ENCODE measurements at places on chromosomes 1 and 21. TPM values are rescaled to one million over a fixed set of nuclear protein-coding genes. Genes with fewer than 3 reads are reported as not detected.

GRCh38 chr1:32859915-32860314 is 10.8 kb downstream of the FNDC5 start:
- H3K36me3 ChIP-seq, result peaks cover 41% of the 10 kb centered on the region
- H3K4me3 ChIP-seq, result no peak overlapping the region
- no peaks in the 10 kb centered on the region for H3K27me3 ChIP-seq
- H3K4me1 ChIP-seq, result no peaks in the 10 kb centered on the region

Gene ALX3
- not detected for total RNA-seq

DNA sequence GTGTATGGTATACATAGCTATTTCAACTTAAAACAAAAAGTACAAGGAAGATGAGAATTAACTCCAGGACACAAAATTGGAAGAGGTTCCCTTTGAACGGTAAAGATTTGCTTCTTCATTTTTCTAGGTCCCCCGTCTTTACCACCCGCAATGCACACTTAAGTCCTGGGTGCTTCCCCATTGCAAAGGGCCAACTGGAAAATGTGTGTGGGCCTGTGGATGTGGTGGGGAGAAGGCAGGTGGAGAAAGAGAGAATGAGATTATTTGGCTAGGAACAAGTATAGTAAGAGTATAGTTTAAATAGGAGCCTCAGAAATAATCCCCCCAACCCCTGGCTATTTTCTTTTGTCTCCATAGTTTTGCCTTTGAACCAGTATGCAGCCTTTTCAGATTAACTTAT is 115.4 kb downstream of the HLX start:
- no peaks in the 10 kb centered on the region for H3K4me1 ChIP-seq
- no peaks in the 10 kb centered on the region for H3K36me3 ChIP-seq
- H3K27ac ChIP-seq, result no peak overlapping the region
- H3K27me3 ChIP-seq, result no peaks in the 10 kb centered on the region
- no peak overlapping the region for H3K4me3 ChIP-seq
- no peak for DNase-seq

Gene L1TD1
- not detected for total RNA-seq

GRCh38 chr1:208681878-208682663 is 437.9 kb upstream of the PLXNA2 start:
- no peaks in the 10 kb centered on the region for H3K4me1 ChIP-seq
- no peaks in the 10 kb centered on the region for H3K27me3 ChIP-seq
- no peak overlapping the region for H3K27ac ChIP-seq
- H3K36me3 ChIP-seq, result no peaks in the 10 kb centered on the region

- no peak overlapping the region for H3K27ac ChIP-seq
- no peaks in the 10 kb centered on the region for H3K36me3 ChIP-seq
- H3K4me3 ChIP-seq, result no peak overlapping the region
- no peaks in the 10 kb centered on the region for H3K27me3 ChIP-seq
- H3K4me1 ChIP-seq, result no peaks in the 10 kb centered on the region
- no peak for DNase-seq
Measured at GRCh38 chr1:30888391-30888790, 20.2 kb downstream of the SDC3 start.

Gene AMY2B
- total RNA-seq, result 37.2 TPM

Gene TSPAN1
- not detected for total RNA-seq

Gene PTGER3
- 4.3 TPM for total RNA-seq

DNA sequence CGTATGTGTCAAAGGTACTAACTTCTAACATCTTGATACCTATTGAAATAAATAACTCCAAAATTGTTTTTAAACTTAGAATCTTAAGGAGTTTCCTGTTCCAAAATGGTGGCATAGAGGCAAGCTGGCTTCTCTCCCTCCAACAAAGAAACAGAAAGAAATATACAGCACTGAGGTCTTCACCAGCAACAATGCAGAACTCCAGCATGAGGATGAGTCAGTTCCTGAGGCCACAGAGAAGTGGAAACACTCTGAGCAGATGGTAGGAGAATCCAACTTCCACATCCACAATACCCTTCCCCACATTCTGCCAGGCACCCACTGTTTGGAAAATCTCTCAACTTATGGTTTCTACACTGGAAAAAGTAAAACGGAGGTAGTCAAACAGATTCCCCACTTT is 12.2 kb upstream of the PPIH start:
- H3K36me3 ChIP-seq, result no peaks in the 10 kb centered on the region
- no peaks in the 10 kb centered on the region for H3K4me1 ChIP-seq
- H3K27ac ChIP-seq, result no peak overlapping the region

DNA sequence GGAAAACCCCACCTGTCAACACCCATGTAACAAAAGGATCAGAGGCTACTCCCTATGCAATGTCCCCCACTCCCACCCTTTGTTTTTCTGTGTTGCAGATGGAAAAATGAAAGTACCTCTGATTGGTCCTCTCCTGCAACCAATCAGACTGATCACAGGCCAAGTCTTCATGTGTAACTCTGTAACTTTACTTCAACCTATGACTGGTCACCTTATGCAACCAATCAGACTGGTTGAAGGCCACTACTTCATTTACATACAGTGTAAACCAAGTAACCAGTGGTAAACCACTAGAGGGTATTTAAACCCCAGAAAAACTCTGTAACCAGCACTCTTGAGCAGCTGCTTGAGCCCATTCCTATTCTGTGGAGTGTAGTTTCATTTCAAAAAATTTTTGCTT is 266.3 kb upstream of the OLFM3 start:
- no peaks in the 10 kb centered on the region for H3K36me3 ChIP-seq
- no peaks in the 10 kb centered on the region for H3K4me1 ChIP-seq
- DNase-seq, result no peak
- no peak overlapping the region for H3K27ac ChIP-seq

GRCh38 chr1:199221371-199222150 is 582.7 kb downstream of the PTPRC start:
- peaks cover 3% of the 10 kb centered on the region for H3K27me3 ChIP-seq
- no peak for DNase-seq
- peaks cover 6% of the 10 kb centered on the region for H3K4me1 ChIP-seq
- H3K27ac ChIP-seq, result no peak overlapping the region

Gene OR2T2
- total RNA-seq, result not detected

DNA sequence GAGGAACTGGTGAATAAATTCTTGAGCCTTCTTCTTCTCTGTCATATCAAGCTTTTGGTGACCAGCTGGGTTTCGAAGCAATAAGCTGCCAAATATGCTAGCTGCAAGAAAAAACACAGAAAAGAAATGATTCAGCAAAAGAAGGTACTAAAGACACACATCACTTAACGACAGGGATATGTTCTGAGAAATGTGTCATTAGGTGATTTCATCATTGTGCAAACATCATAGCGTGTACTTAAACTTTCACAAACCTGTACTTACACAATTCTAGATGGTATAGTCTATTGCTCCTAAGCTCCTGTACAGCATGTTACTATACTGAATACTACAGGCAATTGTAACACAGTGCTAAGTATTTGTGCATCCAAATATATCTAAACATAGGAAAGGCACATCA is 2.9 kb upstream of the MTF1 start:
- no peak overlapping the region for H3K27ac ChIP-seq
- H3K4me3 ChIP-seq, result no peak overlapping the region
- DNase-seq, result no peak

- peaks cover 4% of the 10 kb centered on the region for H3K4me1 ChIP-seq
- H3K27me3 ChIP-seq, result peaks cover under 1% of the 10 kb centered on the region
- H3K4me3 ChIP-seq, result no peak overlapping the region
- DNase-seq, result no peak
- H3K27ac ChIP-seq, result no peak overlapping the region
Measured at GRCh38 chr1:214514032-214514818, 37.2 kb downstream of the PTPN14 start.

Gene GUCA2B
- not detected for total RNA-seq

GRCh38 chr21:28674763-28675162 is 317.9 kb downstream of the LTN1 start:
- H3K4me3 ChIP-seq, result no peak overlapping the region
- H3K27ac ChIP-seq, result no peak overlapping the region
- H3K4me1 ChIP-seq, result no peaks in the 10 kb centered on the region
- H3K27me3 ChIP-seq, result no peaks in the 10 kb centered on the region
- DNase-seq, result no peak

DNA sequence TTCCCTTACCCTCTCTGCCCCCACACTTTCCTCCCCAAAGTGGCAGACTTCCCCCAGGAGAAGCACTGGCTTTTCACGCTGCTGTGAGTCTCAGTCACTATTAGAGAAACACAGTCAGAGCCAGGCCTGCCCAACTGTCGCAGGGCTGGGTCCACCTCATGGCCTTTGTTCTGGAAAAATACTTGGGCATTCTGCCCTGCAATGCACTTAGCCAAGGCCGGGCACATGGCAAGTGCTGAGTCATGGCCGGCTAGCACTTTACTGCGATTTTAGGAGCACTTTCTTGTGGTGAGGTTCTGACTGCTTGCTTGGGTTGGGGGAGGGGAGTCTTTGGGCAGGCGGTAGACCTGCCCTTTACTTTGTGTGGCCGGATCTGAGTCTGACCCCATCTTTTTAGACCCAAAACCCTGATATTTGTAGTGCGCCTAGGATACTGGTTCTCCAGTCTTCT is 7.7 kb downstream of the EPHX1 start:
- H3K4me3 ChIP-seq, result no peak overlapping the region
- H3K27me3 ChIP-seq, result no peaks in the 10 kb centered on the region
- H3K36me3 ChIP-seq, result no peaks in the 10 kb centered on the region

DNA sequence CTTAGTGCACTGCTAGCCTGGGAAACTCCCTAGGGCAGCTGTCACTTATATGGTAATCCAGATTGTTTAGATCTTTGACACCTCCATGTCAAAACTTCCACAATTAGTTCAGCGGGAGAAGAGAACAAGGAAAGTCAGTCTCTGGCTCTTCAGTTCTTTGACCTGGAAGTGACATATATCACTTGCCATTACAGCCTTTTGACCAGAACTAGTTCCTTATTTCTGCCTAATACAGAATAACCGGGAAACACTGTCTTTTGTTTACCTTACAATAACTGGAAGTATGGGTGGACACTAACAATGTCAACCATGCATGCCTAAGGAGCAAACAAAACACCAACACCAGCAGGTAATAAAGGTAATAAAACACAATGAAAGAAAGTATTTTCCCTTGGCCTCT is 68.3 kb downstream of the C4BPA start:
- H3K4me1 ChIP-seq, result no peaks in the 10 kb centered on the region
- H3K4me3 ChIP-seq, result no peak overlapping the region
- no peak for DNase-seq

Gene ZMYND12
- total RNA-seq, result 0.44 TPM

Gene PTPN14
- 0.03 TPM for total RNA-seq

DNA sequence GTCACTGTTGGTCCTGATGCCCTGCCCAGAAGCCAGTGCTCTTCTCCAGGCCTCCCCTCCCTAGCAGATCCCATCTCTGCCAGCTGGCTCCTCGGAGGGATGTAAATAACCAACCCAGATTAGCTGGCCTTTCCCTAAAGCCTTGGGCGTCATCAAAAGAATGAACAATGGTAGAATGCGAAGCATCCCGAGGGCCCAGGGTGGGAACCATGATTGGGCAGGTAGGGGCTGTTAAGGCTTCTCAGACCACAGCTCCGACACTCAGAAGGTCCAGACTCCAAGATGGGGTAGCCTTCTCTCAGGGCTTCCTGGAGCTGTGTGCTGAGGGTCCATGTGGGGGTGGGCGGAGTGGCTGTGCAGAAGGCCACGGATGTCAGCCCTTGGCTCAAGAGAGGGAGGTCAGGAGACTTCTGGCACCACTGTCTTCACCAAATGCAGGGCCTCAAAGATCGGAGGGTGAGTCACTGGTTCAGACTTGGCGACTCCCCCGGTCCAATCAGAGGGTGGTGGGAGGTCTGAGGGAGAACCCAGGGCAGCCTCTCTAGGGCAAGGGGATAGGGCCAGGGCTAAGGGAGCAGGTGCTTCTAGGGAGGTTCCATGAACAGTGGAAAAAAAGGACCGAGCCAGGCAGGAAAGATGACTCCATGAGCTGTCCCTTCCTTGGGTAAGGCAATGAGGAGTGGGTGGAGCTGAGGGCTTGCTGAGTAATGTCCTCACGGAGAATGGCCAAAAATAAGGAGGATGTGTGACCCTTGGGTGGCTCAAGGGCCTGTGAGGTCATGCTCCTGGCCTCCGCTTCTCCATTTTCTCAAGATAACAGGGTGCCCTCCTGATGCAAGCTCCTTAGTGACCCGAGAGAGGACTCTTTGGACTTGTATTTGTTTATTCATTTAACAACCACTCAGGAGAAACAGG is 58.4 kb upstream of the EPS8L3 start:
- no peak overlapping the region for H3K4me3 ChIP-seq
- no peaks in the 10 kb centered on the region for H3K4me1 ChIP-seq
- DNase-seq, result no peak
- H3K27me3 ChIP-seq, result no peaks in the 10 kb centered on the region
- H3K36me3 ChIP-seq, result no peaks in the 10 kb centered on the region
- H3K27ac ChIP-seq, result no peak overlapping the region

Gene ERG
- not detected for total RNA-seq

DNA sequence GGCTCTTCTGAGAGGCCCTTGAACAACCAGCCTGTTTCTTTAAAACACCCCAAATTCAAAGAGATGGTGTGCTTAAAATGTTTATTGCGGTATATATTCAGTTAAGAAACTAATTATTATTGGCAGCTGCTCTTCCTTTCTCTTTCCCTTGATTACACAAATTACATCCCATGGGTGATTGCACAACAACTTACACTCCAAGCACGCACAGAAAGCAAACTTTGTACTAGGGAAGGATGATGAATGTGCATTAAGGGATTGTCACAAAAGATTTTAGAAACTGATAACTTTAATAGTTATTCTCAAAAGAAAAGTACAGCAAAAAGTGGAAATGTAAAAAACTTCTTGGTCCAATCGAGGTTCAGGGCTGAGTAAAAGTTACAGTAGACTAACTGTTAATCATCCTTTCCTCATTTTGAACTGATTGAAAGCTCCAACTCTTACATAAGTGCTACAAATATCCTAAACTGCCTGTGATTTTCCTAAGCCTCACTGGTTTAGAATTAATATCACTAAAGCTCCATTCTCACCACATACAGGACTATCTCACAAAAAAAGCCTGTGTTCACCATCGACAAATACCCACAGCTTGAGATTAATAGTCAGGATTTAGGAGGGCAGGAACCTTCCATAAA is 153.4 kb downstream of the TTLL7 start:
- no peak overlapping the region for H3K4me3 ChIP-seq
- H3K27me3 ChIP-seq, result no peaks in the 10 kb centered on the region
- H3K36me3 ChIP-seq, result no peaks in the 10 kb centered on the region
- H3K4me1 ChIP-seq, result no peaks in the 10 kb centered on the region

Gene SPATA46
- total RNA-seq, result not detected

DNA sequence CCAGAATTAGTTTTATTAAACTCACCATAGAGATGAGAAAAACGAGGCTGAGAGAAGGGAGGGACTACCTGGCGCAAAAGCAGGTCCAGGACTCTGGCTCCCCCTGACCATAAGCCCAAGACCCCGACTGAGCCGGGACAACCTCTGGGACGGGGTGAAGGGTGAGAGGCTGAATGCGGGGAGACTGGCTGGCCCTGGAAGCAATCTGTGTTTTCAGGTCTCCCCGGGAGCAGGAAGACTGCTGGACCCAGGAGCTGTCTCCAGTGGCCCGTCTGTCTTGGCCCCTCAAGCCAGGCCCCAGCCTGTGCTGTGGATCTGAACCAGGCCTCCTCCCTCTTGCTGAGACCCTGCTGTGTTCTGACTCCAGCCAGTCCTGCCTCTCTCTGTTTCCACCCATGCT is 240.8 kb downstream of the TRABD2B start:
- no peak for DNase-seq
- H3K4me3 ChIP-seq, result no peak overlapping the region
- H3K27me3 ChIP-seq, result no peaks in the 10 kb centered on the region
- no peaks in the 10 kb centered on the region for H3K4me1 ChIP-seq
